Uterus (tissue), 4 donors: ENCODE measurements at places on chromosomes 13 and 19. TPM values are rescaled to one million over a fixed set of nuclear protein-coding genes. Genes with fewer than 3 reads are reported as not detected.

DNA sequence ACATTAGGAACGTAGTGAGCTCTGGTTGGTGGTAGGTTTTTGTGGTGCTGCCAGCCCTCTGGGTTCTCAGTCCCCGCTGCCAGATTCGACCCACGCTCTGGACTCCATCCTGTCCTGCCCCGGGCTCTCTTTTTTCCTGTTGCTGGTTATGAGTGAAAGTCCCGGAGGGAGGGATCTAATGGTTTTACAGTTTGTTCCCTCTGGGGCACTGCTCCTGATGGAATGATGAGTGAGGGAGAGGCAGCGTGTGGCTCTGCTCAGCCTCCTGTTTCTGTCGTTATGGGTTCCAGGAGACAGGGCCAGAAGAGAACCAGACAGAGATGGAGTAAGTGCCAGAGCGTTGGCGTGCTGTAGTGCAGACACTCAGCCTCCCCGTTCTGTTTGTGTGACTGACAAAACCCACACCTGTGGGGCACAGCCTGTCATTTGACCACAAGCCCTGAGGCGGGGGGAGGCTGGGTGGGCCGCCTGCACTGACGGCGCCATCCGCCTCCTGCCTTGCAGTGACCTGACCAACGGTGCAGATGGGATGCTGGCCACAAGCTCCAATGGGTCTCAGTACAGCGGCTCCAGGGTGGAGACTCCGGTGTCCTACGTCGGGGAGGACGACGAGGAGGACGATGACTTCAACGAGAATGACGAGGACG lies 18.3 kb downstream of the ATP4B start:
- no peak for DNase-seq

DNA sequence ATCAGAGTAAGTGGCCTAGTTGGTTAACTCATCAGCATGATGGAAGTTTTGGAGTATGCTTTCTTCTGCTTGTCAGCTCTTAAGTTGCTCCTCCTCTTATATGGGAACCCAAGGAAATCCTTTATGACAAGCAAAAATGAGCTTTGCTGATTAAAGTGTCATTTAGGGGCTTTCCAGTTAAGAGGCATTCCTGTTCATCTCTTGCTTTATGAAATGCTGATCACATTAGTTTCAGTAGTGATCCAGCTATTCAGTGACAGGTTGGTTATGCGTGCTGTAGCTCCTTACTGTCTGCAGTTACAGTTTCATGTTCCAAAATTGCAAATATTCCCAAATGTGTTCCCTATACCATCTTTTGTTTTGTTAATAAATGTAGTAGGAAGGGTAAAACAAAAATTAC lies 146.6 kb downstream of the CDK8 start:
- no peak for DNase-seq

Gene PPP6R1
- 5.6 TPM for total RNA-seq

GRCh38 chr19:7670150-7670783 lies 1.4 kb downstream of the RETN start:
- no peak for DNase-seq

Gene HPN
- 2.7 TPM for total RNA-seq

Gene LYPD3
- total RNA-seq: not detected

- no peak for DNase-seq
Observed at GRCh38 chr13:112198396-112199010, 131.6 kb downstream of the SOX1 start.

Gene LMTK3
- 0.52 TPM for total RNA-seq

DNA sequence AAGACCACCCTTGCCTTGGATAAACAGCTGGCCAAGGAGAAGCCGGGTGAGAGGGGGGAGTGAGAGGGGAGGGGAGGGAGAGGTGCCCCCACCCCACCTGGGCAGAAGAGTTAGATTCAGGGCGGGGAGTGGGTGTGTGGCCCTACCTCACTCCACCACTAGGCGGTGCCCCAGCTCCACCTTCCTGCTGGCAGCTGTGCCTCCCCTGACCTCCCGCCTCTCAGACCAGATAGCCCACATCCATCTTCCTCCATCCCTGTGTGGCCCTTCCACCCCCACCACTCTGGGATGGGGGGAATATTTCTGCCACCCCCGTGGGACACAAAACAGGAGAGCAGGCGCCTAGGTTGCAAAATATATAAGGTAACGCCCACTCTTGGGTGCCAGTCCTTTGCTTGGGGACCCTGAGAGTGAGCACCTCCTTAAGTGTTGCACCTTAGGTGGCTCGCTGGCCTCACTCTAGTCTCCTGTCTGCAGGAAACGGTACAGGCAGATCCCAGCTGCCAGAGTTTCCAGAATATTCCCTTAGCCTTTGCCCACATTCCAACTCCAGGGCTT lies 13.8 kb upstream of the EHD2 start:
- peak; percentile 56 for DNase-seq

DNA sequence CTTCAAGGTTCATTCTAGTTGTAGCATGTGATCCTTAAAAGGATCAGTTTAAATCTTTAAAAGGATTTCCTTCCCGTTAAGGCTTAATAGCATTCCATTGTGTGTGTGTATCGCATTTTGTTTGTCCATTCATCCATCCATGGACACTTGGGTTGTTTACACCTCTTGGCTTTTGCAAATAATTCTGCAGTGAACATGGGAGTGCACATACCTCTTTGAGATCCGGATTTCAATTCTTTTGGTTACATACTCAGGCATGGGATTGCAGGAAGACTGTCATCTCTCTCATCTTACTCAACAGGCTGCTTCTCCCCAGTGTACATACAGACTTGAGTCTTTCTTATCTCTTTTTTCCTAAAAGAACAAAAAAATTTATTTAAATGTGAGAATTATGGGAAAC lies 1.2 kb downstream of the RNF113B start:
- DNase-seq: no peak

DNA sequence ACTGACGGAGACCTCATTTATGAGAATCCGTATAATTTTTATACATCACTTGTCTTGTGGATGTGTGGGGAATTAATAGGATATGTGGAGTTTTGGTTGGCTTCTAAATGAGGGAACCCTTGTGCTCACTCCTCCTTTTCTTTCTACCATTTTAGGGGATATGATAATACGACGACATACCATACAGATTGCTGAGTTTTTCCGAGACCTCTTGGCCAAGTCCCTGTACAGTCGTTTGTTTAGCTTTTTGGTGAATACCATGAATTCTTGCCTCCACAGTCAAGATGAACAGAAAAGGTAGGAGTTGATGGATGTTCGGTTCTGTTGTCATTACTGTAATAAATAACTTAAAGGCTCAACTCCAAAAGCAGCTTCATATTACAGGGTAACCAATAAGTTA lies 335.2 kb downstream of the MYO16 start:
- no peak for DNase-seq

- DNase-seq: no peak
Observed at GRCh38 chr19:51541458-51542357, 10.2 kb upstream of the SIGLEC6 start.

DNA sequence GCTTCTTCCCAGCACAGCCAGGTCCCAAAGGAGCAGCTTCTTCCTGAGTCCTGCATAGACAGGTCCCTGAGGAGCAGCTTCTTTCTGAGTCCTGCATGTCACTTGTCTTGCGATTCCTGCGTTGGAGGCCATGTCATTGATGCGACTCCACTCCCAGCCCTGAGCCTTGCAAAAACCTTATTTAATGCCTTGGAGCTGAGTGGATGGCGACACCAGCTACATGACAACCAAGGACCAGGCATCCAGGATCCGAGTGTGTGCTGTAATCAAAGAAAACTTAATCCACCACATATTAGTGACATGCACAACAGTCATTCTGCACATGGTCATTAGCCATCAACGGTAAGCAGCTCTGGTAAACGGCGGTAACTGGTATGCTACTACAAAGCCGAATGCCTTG lies 315.8 kb downstream of the TEX29 start:
- DNase-seq: no peak

- no peak for DNase-seq
Observed at GRCh38 chr13:77811381-77811780, 107.2 kb downstream of the EDNRB start.

DNA sequence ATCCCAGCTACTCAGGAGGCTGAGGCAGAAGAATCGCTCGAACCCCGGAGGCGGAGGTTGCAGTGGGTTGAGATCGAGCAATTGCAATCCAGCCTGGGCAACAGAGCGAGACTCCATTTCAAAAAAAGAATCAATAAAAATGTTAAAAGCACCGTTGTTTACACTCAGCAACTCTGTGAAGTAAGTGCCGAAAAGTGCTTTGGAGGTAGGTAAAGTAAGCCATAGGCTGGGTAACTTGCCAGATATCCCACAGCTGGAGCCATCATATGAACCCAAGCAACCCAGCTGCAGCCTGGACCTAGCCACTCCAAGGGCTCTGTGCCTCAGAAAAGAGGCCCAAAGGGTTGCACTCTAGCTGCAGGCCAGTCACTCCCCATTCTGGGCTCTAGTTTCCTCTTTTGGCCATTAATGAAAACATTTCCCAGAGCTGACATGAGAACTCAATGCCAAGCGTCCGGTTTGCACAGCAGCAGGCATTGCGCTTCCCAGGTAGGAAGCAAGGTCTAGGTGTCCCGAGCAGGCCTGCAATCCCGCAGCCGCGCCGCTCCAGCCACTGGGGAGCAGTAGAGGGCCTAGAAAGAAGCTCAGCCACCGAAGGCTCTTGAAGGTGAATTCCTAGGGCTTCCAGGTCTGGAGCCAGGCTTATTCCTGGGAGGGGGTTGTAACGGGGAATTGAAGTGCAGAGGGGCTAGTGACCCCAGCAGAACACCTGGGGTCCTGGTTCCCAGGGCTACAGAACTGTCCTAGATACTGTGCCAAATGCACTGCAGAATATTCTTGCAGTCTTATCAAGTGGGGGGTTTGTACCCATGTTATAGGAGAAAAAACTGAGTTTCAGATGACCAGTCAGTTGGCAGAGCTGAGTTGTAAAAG lies 4.1 kb upstream of the CD79A start:
- no peak for DNase-seq

Gene KIR3DL3
- not detected for total RNA-seq

Gene UBL5
- total RNA-seq: 180 TPM

GRCh38 chr13:105773241-105773640 lies 762.2 kb downstream of the EFNB2 start:
- DNase-seq: no peak

GRCh38 chr13:30763786-30764413 lies 28.6 kb downstream of the ALOX5AP start:
- no peak for DNase-seq

GRCh38 chr13:32850316-32851052 lies 165.7 kb upstream of the KL start:
- no peak for DNase-seq

DNA sequence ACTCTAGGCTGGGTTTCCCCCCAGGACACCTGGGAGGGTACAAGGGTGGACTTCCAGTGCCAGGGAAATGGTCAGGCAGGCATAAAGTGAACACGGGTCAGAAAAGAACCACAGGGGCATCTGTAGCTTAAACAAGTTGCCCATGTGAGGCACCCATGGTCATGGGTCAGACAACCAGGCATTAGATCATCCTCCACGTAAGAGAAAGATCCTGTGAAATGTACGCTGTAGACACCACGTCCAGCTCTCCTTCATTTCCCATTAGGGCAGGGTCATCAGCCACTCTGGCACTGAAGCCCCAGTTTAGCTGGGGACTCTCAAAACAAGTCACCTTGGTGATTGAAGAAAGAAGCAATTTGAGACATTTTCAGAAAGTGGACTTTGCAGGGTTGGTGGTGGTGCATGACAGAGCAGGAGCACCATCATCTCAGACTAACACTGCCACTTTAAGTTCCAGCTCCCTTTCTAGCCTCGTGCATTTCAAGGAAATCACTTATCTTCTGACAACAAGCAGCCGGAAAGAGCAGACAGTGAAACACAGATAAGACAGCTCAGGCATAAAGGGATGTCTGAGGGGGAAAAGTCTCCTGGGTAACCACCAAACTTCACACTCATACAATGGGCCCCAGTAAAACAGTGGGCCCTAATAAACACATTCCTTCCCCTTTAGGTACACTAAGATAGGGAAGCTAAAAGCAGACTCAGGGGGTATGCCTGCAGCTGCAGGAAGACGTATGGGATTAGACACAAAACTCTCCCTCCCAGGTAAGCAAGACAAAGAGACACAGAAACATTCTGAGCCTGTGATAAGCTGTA lies 16.1 kb upstream of the SIGLEC6 start:
- no peak for DNase-seq

- no peak for DNase-seq
Observed at GRCh38 chr13:71773531-71773930, 93.5 kb downstream of the DACH1 start.

GRCh38 chr13:45224176-45224575 lies 23.3 kb upstream of the KCTD4 start:
- DNase-seq: no peak

DNA sequence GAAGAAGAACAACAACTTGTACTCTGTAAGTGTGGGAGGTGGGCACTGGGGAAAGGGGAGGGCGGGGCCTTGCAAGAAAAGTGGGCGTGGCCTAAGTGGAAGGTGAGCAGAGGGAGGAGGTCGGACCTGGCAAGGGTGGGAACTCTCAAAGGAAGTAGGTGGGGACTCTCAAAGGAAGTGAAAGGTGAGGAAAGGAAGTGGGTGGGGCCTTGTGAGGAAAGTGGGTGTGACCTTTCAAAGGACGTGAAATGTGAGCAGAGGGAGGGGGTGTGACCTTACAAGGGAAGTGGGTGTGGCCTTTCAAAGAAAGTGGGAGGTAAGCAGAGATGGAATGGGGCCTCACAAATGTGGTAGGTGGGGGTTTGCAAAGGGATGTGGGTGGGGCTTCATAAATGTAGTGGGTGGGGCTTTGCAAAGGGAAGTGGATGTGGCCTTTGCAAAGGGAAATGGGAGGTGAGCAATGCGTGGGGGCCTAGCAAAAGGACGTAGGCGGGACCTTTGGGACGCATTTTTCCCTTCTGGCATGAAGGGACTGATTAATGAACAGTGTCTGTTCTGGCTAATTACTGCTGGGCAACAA lies 25.9 kb downstream of the ACSBG2 start:
- peak; percentile 17 for DNase-seq

Gene HSD17B14
- total RNA-seq: 5.6 TPM

GRCh38 chr13:62663767-62664166 lies 1248.1 kb upstream of the PCDH20 start:
- DNase-seq: no peak

DNA sequence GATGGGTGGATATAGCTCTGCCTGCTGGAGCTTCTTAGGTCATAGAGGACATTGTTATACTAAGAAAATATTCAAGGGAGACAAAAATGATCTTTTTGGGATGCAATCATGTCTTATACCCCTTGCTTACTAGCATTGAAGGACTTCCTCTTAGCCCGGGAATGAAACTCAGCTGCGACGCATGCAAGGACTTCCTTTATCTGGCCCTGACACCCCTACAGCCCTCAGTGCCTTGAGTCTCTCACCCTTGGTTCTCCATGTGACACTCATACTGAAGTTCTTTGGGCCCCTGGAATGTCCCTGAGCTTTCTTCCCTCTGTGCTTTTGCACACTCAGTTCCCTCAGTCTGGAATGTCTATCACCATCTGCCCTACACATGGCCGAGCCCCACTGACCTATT lies 72.5 kb upstream of the MTIF3 start:
- no peak for DNase-seq
